ENCODE measurements at places on chromosomes 12 and 14.

DNA sequence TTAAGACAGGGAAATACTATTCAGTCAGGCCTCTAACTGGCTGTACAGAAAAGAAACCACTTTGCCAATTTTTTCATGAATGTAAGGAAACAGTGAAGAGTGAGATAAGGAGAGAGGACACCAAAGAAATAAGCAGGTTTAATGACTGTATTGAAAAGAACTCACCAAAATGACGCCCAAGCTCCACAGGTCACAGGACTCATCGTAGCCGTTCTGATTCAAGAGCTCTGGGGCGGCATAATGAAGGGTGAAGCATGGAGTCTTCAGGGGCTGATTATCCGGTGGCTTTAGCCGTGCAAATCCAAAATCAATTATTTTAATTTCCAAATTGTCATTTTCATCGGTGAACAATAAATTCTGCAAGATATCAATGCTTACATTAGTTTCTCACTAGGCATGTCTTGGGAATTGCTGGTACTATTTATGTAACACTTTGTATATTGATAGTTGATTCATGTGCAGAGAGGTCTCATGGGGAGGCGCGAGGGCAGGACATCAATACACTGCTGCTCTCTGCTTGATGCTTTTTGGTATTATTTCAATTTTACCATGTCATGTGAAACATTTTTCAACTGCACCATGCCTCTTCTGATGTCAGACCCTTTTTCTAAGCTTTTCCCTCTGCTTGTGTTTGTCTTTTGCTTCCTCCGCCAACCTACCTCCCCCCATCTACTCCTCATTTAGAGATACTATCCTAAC is 74.2 kb upstream of the TTC7B start:
- DNase-seq: no peak
- H3K36me3 ChIP-seq: peaks cover 9% of the 10 kb centered on the region
- no peak overlapping the region for H3K27ac ChIP-seq
- no peak overlapping the region for H3K4me3 ChIP-seq

- no peak overlapping the region for H3K27ac ChIP-seq
- H3K27me3 ChIP-seq: no peaks in the 10 kb centered on the region
- peaks cover 8% of the 10 kb centered on the region for H3K4me1 ChIP-seq
- no peaks in the 10 kb centered on the region for H3K36me3 ChIP-seq
- no peak for DNase-seq
Observed at GRCh38 chr14:51784466-51784865, 75.9 kb upstream of the GNG2 start.

GRCh38 chr12:85834378-85834777 is 1.8 kb downstream of the RASSF9 start:
- no peaks in the 10 kb centered on the region for H3K27me3 ChIP-seq
- H3K36me3 ChIP-seq: no peaks in the 10 kb centered on the region
- no peaks in the 10 kb centered on the region for H3K4me1 ChIP-seq
- H3K27ac ChIP-seq: no peak overlapping the region
- no peak for DNase-seq

DNA sequence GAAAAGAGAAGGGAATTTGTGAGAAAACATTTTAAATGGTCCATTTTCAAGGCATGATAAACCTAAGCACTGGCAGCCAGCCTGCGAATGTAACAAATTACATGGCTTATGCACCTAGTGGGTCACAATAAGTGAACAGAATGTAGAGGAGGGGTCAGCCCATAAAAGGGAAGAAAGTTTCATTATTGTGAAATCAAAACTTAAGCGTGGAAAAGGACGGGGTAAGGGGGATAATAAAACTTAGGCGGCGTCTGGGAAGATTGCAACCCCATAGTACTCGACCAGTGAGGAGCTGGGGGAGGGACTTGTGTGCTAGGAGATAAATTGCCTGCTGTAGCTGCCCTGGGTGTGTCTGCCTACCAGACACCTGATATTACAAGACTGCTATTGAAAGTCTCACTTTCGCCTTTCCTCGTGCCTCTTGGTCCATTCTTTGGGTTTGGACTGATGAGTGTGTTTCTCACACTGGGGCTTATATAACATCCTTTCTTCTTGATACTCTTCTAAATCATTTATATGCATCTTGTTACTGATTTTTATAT is 40.6 kb downstream of the ZDHHC17 start:
- H3K4me3 ChIP-seq: no peak overlapping the region
- no peaks in the 10 kb centered on the region for H3K27me3 ChIP-seq
- DNase-seq: no peak
- H3K27ac ChIP-seq: no peak overlapping the region
- peaks cover 7% of the 10 kb centered on the region for H3K4me1 ChIP-seq
- H3K36me3 ChIP-seq: peaks cover 10% of the 10 kb centered on the region

DNA sequence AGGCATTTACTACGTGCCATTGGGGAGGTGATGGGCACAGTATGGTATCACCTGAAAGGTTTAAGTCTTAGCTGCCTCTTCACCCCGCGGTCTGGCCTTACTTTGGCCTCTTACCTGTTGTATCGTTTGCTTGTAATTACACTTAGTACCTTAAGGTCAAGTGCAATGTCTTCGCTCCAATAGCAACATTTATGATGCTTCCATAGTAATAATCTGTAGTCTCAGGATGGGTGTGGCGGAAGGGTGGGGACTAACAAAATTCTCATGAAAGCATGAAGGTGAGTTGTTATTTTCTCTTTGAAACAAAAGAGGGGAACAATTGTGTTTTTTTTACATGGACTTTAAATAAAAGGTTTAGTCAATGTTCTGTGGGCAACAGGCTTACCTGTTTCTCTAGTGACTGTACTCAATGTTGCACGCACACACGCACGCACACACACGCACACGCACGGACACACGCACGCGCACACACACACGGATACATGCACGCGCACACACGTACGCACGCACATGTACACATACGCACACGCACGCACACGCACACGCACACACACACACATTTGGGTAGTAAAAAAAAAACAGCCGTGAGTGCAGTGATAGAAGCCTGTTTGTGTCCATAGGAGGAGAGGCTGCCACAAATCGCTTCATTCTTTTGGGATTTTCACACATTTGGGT is 91.4 kb downstream of the DNAH10 start:
- no peak for DNase-seq
- H3K4me3 ChIP-seq: no peak overlapping the region
- no peak overlapping the region for H3K27ac ChIP-seq
- H3K27me3 ChIP-seq: no peaks in the 10 kb centered on the region

DNA sequence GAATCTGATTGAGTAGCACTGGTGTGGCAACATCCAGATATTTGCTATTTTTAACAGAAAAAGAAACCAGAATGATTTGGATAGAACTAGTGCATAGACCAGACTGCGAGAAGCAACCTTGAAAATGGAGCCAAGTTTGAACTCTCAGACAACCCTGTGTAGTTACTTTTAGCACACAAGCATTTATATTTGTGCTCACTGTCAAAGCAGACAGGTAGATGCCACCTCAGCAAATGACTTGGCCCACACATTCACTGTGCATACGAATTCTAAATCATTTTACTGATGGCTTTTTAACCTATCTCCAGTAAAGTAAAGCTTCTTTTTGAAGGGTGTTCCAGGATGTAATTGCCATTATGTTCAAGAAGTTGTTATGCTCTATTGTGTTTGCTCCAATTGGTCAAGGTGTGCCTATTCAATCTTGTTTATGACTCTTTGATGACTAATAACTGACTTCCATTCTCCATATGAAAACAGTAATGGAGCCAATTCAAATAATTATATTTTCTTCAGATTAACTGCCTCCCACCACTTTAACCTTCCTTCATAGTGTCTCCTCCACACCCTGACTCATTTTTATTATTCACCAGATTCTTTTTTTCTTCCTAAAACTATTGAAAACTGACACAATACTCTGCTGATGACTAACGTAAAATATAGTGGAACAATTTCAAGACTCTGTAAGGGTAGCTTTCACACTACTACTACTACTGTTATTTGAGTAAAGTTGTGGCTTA is 138.5 kb downstream of the CCER1 start:
- no peak for DNase-seq
- no peak overlapping the region for H3K27ac ChIP-seq
- H3K36me3 ChIP-seq: no peaks in the 10 kb centered on the region
- H3K4me3 ChIP-seq: no peak overlapping the region
- no peaks in the 10 kb centered on the region for H3K4me1 ChIP-seq

DNA sequence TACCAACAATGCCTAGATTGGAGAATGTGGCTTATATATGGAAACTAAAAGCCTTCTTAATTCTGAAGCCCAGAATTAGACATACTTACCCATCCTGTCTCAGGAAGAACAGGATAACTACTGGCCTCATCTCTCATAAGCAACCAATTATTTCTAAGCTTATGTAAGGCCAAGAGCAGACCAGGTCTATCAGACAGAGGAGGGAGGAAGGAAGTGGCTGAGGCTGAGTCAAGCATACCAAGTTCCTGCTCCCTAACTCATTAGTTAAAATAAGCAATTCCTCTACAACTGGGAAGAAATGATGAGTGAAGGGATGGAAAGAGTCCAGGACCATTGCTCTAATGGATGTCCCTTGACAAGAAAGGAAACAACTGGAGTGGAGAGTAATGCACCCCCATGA is 27.0 kb upstream of the INSM2 start:
- no peak overlapping the region for H3K27ac ChIP-seq
- no peak overlapping the region for H3K4me3 ChIP-seq
- no peaks in the 10 kb centered on the region for H3K27me3 ChIP-seq
- no peaks in the 10 kb centered on the region for H3K4me1 ChIP-seq

DNA sequence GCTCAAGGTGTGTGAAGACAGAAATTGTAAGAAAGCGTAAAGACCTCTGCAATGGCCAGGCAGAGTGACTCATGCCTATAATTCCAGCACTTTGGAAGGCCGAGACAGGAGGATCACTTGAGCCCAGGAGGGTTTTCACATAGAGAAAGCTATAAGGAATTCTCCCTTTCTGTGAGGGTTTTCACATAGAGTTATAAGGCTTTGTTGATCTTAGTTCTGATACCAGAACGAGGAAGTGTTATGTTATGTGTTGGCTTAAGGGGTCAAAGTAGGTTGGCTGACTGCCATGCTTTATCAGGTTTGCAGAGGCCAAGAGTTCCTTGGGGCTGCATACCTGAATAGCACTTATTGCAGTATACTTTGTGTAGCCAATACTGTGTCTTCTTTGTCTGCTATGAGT is 139.1 kb downstream of the ERC1 start:
- H3K4me1 ChIP-seq: peaks cover 24% of the 10 kb centered on the region
- no peaks in the 10 kb centered on the region for H3K27me3 ChIP-seq
- no peaks in the 10 kb centered on the region for H3K36me3 ChIP-seq
- H3K27ac ChIP-seq: no peak overlapping the region
- no peak overlapping the region for H3K4me3 ChIP-seq
- no peak for DNase-seq

GRCh38 chr14:23521785-23522640 is 29.6 kb downstream of the ZFHX2 start:
- H3K27ac ChIP-seq: no peak overlapping the region
- DNase-seq: no peak
- no peaks in the 10 kb centered on the region for H3K27me3 ChIP-seq
- no peak overlapping the region for H3K4me3 ChIP-seq
- H3K36me3 ChIP-seq: no peaks in the 10 kb centered on the region

DNA sequence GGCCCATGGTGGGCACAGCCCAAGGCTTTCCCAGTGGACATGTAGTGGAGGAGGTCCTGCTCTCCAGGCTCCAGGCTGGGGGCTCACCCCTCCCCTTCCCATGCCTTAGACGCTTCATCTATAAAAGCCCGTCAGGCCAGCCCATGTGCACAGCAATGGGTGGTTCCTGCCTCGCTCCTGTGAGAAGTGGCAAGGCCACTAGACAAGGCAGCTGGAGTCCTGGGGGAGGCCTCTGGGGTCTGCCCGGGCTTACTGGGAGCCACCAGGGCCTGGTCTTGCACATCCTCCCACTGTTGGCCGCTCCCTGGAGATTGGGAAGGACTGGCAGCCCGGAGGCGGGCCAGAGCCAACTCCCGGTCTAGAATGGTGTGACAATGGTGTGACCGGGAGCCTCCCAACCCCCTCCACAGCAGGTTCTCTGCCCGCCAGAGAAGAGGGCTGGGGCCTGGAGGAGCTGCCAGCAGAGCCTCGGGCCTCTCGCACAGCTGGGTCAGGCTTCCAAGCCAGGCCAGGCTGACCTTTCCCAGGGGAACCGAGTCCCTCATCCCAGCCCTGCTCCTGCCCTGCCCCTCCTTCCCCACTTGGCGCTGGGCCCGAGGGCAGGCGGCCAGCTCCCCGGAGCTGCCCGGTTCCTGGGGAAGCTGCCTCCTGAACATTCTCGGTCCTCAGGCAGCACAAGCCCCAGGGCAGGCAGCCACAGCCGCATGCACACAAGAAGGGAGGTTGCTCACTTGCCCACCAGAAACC is 97.9 kb downstream of the RFLNA start:
- DNase-seq: no peak
- H3K36me3 ChIP-seq: peaks cover 26% of the 10 kb centered on the region
- H3K27me3 ChIP-seq: no peaks in the 10 kb centered on the region
- H3K4me1 ChIP-seq: peaks cover 27% of the 10 kb centered on the region

GRCh38 chr14:23910101-23910875 is 43.3 kb upstream of the DHRS4 start:
- no peaks in the 10 kb centered on the region for H3K36me3 ChIP-seq
- DNase-seq: no peak
- no peak overlapping the region for H3K27ac ChIP-seq
- no peaks in the 10 kb centered on the region for H3K4me1 ChIP-seq
- H3K4me3 ChIP-seq: no peak overlapping the region
- H3K27me3 ChIP-seq: no peaks in the 10 kb centered on the region

GRCh38 chr12:28506271-28506670 is 316.0 kb downstream of the CCDC91 start:
- H3K4me1 ChIP-seq: no peaks in the 10 kb centered on the region
- H3K36me3 ChIP-seq: no peaks in the 10 kb centered on the region

DNA sequence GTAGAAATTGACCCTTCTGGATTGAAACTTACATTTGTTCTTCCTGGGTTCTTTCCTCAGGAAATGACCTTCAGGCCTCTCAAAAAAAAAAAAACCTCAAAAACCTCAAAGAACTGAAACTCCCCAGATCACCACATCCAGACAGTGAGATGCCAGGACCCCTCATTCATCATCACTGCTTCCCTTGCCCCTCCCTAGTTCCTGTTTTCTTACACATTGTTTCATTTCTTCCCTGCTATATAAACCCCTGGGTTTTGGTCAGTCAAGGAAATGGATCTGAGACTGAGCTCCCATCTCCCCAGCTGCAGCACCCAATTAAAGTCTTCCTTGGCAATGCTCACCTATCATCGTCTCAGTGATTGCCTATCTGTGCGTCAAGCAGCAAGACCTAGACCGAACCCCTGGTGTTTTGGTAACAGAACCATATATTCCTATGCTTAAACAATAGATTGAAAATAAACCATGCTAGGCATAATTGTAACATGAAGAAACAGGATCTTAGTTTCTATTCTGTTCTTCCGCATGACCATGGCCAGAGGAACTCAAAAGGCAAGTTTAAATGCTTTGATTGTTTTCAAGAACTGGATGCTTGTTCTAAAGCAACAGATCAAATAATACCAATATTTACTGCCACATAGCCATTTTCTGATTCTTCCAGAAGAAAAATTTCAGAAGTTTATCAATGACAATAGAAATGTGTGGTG is 108.0 kb upstream of the MAX start:
- peaks cover 68% of the 10 kb centered on the region for H3K4me1 ChIP-seq
- no peak overlapping the region for H3K27ac ChIP-seq
- H3K4me3 ChIP-seq: no peak overlapping the region
- H3K36me3 ChIP-seq: no peaks in the 10 kb centered on the region

DNA sequence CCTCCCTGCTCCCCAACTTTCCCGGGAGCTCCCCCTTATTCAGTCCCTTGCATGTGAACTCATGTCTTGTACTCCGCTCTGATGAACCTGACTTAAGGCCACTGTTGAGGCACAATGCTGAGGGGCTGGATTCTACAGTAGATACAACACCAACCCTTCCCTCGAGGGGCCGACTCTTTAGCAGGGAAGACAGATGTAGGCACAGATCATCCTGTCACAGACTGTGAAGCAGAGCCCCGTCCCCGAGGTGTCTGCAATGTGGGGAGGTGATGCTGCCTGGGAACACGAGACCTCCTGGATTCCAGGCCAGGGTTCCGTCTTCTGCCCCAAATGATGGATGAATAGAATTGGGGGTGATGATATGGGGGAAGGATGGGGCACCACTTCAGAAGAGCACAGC is 175.1 kb downstream of the CHST11 start:
- no peaks in the 10 kb centered on the region for H3K27me3 ChIP-seq
- H3K36me3 ChIP-seq: no peaks in the 10 kb centered on the region
- no peak overlapping the region for H3K4me3 ChIP-seq

Measured in CD4-positive, alpha-beta memory T cell (primary cell).